ENCODE measurements at places on chromosomes 3 and 15.

GRCh38 chr15:63260791-63261190 lies 16.6 kb upstream of the APH1B start:
- no peak for DNase-seq

GRCh38 chr3:162285259-162285658 lies 788.7 kb downstream of the OTOL1 start:
- DNase-seq: no peak

- DNase-seq: no peak
Measured at GRCh38 chr3:22858486-22858885, 344.6 kb upstream of the UBE2E2 start.

GRCh38 chr3:126850370-126851085 lies 132.4 kb upstream of the PLXNA1 start:
- DNase-seq: no peak

DNA sequence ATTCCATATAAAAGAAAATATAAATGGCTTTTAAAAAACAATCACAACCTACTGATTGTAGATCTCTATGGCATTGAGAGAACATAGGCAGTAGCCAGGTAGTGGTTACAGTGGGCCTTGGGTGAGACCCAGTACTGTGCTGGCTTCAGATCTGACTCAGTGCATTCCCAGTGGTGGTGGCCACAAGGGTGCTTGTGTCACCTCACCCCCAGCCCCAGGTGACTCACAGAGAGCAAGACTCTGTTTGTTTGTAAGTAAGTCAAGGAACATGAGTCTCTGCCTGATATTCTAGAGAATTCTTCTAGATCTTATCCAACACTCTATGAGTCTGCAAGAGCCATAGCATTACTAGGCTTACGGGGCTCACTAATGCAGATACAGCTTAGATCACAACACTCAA lies 118.8 kb upstream of the AZI2 start:
- no peak for DNase-seq

DNA sequence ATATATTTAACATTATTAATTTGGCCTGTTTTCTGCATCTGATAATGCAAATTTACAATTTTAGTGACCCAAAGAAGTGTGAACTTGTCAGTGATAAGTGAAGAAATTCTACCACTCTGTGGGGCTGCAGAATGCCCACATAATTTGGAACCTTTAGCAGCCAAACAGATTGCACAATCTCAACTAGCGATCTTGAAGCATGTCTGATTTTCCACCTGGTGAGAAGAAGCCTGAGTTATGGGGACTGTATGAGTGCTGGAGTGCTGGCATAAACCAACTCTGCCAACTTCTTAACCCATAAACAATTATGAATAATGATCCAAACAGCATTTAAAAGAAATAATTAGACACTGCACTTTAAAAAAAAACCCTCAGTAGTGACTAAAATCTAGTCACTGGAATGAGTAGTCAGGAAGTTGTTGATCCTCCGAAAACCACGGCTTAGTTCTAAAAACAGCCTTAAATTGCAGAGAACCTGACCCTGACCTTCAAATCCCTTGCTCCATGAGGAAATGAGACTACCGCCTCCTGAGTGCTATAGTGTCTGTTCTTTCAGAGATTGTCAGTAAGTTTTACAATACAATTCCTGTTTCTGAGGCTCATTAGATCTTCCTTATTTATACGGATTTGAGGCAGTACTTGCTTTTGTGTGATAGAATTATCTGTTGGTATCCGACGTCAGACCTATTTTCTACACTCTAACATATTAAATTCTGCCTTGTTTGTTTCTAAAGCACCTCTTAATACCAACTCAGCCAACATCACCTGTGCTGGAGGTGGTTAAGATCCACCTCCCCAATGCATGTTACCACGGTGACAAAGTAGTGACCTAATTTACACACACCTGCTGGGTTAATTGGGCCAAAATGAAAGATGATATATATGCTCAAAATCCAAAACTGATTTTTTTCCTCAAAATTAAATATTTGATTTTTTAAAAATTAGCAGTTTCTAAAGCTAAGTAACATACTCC lies 267.7 kb downstream of the ZBTB20 start:
- DNase-seq: no peak

DNA sequence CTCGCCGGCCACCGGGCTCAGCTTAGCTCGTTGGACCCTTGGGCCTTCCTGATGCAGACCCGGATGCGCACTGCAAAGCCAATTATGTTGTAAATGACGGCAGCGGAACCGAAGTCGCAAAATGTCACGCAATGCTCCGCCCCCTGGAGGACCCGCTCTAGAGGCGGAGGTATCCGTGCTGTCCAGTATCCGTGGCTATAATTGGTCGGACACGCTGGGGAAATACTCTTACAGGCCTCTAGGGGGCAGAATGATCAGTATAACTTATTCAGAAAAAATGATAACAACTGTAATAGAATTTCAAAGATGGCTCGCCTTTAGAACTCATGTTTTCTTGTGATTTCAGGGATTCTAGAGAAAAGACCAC lies at the start of gene PRR23B:
Gene PRR23B (minus strand): TSS at position 59 of the 367 bp plus-strand sequence. CDS start 265 bp downstream, outside the sequence.
- DNase-seq: no peak

DNA sequence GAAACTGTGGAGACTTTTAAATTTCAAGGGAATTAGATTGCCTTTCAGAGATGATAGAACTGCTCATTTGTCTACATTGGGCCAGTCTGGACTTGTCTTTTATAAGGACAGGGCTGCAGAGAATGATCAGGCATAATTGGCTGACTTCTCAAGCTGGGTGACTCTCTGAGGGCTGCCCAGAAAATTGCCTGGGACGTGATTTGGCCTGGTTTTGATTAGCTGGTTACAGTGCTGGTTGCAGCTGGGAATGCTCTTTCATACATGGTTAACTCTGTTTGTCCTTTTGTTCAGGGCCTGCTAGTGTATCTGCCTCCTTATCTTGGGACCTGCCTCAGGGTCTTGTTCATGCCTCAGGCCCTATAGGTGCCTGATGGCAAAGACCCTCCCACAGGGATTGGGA lies 245.6 kb downstream of the CLSTN2 start:
- DNase-seq: no peak

- DNase-seq: no peak
Measured at GRCh38 chr3:111810909-111811308, 48.2 kb upstream of the PHLDB2 start.

DNA sequence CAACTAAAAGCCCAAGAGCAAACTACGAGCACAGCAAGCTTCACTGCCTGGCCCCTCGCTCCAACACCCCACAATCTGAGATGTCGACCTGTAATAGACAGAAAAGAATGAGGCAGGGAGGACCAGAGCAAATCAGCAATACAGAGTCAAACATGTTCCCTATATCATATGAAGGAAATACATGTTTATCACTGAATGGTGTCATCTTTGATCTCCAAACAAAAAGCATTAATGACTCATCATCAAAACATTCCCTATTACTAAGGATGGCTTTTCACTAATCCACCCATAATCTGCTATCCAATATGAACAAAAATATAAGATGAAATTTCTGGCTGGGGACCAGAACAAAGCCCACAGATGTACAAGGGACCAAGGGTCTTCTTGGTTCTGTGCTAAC lies 34.7 kb downstream of the MYO5A start:
- no peak for DNase-seq

GRCh38 chr3:31114929-31115283 lies 220.4 kb upstream of the GADL1 start:
- DNase-seq: no peak

DNA sequence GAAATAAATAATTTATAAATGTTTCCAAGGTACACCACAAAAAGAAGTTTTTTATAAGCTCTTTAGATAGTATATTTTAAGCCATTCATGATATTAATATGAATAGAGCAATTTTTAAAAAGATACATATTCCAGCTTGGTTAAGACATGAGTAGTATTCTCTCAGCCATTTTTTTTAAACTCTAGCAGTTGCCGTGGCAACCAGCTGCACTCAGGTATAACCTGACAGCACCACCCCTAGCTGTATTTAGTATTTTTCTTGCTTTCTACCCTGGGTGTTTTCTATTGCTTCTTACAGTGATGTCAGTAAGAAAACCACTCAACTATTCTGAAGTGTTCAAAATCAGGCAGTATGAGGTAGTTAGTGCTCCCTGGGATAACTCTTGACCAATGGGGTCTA lies 496.3 kb upstream of the CNTN3 start:
- DNase-seq: no peak

DNA sequence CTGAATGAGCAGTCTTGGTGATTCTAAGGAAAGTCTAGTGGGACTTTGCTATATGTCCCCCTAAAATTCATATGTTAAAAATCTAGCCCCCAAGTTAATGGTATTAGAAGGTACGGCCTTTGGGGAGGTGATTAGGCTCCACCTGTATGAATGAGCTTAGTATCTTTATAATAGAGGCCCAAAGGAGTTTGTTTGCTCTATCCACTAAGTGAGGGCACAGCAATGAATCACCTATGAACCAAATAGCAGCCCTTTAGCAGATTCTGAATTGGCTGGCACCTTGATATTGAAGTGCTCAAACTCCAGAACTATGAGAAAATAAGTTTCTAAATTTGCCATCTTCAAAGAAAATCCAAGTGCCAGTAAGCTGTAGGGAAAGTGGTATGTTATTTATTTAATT lies 187.9 kb downstream of the SUCNR1 start:
- no peak for DNase-seq

GRCh38 chr15:72735111-72735510 lies 48.4 kb downstream of the ADPGK start:
- DNase-seq: no peak

- no peak for DNase-seq
Measured at GRCh38 chr3:43583481-43583880, 38.3 kb downstream of the ANO10 start.

- no peak for DNase-seq
Measured at GRCh38 chr3:14133188-14133800, 8.4 kb downstream of the TMEM43 start.

- no peak for DNase-seq
Measured at GRCh38 chr3:72798552-72799195, 49.6 kb downstream of the SHQ1 start.

DNA sequence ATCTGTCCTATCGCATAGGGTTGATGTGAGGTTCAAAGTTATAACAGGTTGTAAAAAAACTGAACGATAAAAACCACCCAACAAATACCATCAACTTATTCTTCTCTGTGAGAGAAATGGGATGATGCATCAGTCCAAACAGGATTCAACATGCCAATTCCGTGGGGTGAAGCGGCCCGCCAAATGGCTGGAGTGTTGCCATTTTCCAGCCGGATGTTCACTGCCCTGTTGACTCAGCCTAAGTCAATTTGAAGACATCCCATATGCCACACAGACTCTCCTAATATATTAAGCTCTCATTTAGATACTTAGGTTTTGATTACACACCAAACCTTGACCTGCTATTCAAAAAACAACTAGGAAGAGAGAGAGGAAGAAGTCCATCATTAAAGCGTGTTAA lies 311.1 kb downstream of the VPS13C start:
- DNase-seq: no peak

DNA sequence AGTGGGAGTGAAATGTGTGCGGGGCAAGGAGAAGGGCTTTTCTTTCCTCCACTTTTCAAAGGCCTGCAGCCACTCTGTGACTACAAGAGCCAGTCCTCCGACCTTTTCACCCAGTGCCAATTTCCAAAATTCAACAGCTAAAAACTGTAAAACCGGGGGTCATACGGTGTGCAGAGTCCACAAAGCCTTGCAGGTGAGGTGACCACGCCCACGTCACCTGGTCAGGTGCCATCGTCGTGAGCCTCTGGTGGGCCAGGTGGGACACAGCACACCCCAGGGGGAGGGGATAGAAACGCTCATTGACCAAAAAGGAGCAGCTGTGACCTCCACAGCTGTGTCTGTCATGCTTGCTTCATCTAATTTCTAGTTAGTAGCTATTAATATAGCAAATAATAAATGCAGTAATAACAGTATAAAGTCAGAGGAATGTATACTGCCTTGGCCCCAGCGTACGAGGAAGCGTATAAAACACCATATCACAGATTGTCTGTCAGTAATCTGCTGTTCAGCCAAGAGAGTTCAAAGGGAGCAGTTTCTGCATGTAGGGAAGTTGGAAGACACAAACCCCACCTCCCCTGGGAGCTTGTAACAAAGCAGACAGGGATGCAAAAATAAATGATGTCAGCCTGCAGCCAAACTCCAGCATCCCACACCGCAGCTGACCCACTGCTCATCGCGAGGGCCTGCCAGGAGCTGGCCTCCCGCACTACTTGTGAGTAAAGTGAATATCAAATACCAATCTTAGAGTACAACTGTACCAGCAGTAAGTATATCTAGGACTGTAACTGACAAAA lies 86.7 kb downstream of the VGLL4 start:
- DNase-seq: no peak
